ENCODE measurements at places on chromosomes 3 and 15.

DNA sequence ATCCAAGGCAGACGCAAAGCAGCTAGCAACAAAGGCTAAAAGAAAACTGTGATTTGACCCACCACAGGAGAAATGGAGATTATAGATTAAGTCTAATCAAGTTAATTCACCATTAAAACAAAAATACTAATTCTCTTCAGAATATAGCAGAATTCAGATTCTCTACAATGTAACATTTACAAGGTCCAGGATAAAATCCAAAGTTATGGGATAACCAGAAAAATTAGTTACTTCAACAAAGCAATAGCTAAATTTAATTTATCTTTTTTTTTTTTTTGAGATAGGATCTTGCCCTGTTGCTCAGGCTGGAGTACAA is 284.6 kb upstream of the MANF start:
- no peak for DNase-seq

DNA sequence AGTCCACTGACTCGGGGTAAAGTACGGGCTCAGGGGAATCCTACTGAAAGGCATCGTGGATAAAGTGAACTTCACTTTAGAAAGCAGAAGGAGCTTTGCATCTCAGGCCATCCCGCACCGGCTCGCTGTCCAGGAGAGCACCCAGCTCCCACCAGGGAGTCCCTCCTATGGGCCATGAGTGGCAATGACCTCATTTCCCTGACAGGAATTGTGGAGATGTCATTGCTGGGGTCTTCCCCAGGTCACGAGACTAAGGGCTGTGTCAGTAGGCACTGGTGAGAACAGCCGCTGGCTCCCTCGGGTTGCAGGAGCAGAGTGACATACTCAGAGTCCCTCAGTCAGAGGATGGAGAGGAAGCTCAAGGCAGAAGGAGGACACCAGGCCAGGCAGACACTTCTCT is 97.3 kb downstream of the XXYLT1 start:
- DNase-seq = no peak

GRCh38 chr3:102000620-102001209 is 151.4 kb downstream of the NFKBIZ start:
- DNase-seq = no peak

GRCh38 chr3:184784731-184785500 is 27.1 kb upstream of the VPS8 start:
- DNase-seq = no peak

GRCh38 chr15:86157606-86158293 is 78.1 kb downstream of the AGBL1 start:
- DNase-seq = no peak

DNA sequence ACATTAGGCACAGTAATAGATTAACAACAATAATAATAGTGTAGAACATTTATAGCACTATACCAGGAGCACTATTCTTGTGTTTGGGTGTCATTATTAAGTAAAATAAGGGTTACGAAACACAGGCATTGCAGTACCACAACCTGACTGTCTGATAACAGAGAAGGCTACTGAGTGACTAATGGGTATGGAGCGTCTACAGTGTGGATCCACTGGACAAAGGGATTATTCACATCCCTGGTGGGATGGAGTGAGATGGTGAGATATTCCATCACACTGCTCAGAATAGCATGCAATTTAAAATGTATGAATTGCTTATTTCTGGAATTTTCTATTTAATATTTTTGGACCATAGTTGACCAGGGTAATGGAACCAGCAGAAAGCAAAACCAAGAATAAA is 18.2 kb downstream of the MINDY4B start:
- DNase-seq = no peak

Measured in activated CD4-positive, alpha-beta T cell treated with anti-CD3 and anti-CD28 coated beads, Interleukin-2, amount 50 U/mL, for 24 hours (primary cell).